8988T (cell line): ENCODE measurements at places on chromosomes 7 and 10.

GRCh38 chr7:150742286-150742968, 5.2 kb downstream of the GIMAP5 start:
- DNase-seq: no peak

GRCh38 chr7:42915356-42915755, 3.5 kb upstream of the C7orf25 start:
- no peak for DNase-seq

DNA sequence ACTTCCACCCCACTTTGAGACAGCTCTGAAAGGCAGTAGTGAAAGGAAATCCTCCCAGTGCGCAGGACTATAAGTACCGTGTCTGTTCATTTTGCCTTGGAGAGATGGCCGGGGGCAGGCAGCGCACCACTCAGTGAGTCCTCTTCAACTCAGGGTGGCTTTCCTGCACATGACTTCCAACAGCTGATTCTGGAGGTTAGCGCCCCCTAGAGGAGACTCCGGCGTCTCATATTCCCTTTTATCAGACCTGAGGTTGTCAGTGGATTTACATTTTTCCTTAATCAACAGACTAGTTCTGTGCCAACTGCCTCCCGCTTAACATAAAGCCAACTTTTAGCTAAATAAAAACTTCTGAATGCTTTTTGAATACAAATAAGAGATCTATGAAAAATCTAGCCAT, 101.0 kb downstream of the HERPUD2 start:
- DNase-seq: peak; percentile 20

GRCh38 chr10:71128311-71128980, 83.9 kb upstream of the UNC5B start:
- DNase-seq: no peak

DNA sequence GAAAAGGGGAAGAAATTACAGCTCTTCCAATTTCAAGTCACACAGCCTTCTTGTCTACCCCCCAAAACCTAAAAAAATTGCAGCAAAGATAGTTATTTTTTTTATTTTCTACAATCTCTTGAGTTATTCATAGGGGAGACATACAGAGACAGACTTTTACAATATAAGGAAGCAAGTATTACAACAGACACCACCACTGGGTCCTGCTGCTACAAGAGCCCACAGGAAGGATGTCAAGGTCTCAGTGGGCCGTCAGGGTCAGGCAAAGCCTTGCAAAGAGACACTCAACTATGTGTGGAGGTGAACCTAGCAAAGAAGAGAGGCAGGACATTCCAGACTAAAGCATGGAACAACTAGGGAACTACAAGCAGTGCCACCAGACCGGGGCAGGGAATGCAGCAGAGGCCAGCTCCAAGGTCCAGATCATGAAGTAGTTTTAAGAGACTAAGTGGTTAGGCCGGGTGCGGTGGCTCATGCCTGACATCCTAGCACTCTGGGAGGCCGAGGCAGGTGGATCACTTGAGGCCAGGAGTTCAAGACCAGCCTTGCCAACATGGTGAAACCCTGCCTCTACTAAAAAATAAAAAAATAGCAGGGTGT, 28.2 kb upstream of the ZCCHC24 start:
- no peak for DNase-seq

- no peak for DNase-seq
These were observed 1023.0 kb upstream of the SORCS1 start for GRCh38 chr10:108187408-108188012.

DNA sequence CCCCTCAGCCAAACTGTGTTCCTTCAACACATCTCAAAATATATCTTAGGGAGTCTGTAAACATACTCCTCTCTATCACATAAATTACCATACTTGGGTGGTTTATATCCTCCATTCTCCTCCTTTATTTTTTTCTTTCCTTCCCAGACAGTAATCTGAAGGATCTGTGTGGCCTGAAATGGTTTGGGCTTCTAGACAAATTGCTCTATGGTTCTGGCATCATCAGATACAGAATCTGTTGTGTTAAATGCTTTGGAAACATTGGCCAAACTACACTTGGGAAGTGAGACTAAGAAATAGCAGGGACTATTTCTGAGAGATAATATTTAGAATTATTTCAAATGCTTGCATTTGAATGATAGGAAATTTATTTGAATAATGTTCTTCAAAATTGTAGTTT, 353.0 kb upstream of the KCND2 start:
- no peak for DNase-seq

DNA sequence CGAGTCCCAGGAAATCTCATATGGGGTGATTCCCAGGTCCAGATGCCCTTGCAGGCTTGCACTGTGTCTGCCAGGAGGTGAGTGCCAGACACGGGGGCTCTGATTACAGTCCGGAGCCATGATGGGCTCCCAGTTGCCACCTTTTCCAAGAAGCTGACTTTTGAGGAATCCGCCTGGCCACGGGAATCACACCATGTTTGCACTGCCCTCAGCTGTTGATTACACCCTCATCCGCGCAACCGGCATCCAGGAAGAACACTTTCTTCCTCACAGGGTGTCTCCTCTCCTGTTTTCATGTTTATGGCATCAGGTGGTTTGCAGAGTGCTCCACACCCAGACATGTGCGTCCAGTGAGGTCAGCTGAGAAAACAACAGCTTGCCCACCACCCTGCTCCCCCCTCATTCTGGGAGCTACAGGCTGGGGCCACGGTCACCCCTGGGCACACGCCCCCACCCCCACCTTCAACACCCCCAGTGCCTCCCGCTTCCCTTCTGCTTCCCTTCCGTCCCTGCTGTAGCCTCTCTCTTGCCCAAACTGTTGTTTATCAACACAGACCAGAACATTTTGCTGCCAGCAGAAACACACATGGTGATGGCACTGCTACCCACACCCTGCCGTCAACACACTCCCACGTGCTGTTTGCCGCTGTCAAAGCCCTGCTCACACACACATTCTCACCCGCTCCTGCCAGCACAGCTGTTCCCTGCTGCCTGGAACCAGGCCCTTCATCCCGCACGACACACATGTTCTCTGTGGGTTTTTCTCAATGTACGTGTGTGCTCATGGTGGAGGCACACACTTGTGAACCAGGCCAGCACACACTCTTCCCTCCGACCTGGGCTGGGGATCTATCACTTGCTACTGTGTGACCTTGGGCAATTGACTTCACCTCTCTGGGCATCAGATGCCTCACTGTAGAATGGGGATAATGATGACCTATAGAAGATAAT, 35.8 kb downstream of the DDIT4 start:
- DNase-seq: no peak

- DNase-seq: no peak
These were observed 102.4 kb upstream of the FRMD4A start for GRCh38 chr10:14433147-14433546.

GRCh38 chr7:11168650-11169170, 195.0 kb downstream of the PHF14 start:
- DNase-seq: no peak

GRCh38 chr10:97154162-97154561, 31.6 kb downstream of the SLIT1 start:
- DNase-seq: no peak

DNA sequence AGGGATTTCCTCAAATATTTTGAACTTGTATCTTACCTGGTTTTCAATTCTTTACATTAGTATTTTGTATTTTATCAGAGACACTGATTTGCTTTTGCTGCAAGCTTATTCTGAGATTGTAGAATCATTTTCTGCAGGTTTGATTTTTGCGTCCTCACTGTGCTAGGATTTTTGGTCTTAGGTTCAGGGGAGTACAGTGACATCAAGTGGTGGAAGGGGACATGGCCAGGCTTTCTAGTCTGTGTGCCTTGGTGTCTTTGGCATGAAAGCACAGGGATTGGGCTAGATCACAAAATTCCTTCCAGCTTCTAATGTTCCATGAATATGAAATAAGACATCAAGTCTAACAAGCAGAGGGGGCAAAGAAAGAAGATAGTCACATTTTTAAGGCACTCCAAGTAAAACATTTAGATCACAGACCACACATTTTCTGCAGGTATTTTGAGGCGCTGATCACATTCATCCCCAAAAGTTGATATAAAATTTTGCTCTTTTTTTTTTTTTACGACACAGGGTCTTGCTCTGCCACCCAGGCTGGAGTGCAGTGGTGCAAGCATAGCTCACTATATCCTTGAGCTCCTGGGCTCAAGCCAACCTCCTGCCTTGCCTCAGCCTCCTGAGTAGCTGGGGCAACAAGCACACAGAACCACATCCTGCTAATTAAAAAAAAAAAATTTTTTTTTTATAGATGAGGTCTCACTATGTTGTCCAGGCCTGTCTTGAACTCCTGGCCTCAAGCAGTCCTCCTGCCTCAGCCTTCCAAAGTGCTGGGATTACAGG, 124.4 kb downstream of the PON1 start:
- DNase-seq: no peak

GRCh38 chr10:73225518-73225917, 21.5 kb downstream of the DNAJC9 start:
- DNase-seq: no peak

DNA sequence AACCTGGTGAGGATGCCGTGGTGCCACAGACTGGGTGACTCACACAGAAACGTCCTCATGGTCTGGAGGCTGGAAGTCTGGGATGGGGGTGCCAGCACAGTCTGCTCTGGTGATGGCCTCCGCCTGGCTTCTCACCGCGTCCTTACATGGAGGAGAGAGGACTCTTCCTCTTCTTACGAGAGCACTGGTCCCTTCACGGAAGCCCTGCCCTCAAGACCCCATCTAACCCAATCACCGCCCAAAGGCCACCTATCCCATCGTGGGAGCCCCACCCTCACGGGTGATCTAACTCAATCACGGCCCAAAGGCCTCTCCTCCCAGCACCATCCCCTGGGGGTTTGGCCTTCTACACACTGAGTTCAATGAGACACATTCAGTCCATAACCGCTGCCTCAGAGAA, 137.7 kb downstream of the PTPRN2 start:
- DNase-seq: no peak

- DNase-seq: peak; percentile 62
These were observed 69.6 kb downstream of the ATXN7L1 start for GRCh38 chr7:105806592-105807447.

- DNase-seq: no peak
These were observed 233.6 kb downstream of the SEMA3D start for GRCh38 chr7:84953234-84953633.

DNA sequence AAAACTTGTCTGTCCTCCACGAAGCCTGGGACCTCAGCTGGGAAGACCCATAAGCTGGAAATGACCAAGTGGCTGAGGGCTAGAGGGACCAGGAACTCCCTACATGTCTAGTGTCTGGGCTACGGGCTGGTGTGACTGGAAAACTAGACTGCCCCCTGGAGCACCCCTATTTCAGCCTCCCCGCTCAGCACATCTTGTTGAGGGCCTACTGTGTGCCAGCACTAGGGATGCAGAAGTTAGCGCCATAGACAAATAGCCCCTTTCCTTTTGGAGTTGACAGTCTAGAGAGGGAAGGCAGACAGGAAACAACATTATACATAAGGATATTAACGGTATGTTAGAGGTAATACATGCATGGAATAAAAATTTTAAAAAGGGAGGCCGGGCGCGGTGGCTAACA, 74.5 kb downstream of the TEX36 start:
- DNase-seq: no peak

DNA sequence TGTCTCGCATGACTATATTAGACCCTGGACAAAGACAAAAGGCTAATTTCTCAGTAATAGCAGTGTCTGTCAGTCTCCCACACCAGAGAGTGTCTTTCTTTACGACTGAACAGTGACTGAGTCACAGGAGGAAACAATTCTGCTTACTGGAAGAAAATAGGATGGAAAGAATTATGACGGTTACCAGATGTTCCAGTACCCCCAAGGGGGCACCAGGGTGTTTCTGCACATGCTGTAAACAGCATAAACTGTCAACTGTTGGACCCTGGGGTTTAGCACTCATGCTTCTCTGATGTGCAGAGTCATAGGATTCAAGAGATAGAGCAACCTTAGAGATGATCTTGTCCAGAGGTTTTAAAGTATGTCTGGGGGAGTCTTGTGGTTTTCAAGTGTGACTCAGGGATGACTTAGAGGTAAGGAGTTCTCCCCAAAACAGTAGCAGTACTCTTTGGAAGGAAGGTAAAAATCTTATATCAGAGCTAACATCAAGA, 291.7 kb downstream of the THSD7A start:
- DNase-seq: no peak

DNA sequence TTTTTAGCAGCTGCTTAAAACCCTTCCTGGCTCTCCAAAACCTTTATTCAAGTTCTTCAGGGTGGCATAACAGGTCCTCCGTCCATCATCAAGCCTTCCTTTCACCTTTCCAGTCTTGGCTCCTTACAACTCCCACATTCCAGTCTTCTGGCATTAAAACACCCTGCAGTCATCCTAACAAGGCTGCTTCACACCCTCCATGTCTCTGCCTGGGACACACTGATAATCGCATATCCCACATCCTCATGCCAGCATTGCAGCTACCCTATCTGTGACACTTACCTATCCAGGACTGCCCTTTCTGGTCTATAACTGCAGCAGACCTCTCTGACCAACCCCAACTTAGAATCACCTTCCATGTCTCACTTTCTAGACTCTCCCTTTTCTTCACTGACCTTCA, 2.6 kb upstream of the TLL2 start:
- DNase-seq: no peak

- no peak for DNase-seq
These were observed 106.7 kb downstream of the EBF3 start for GRCh38 chr10:129857242-129857960.

GRCh38 chr7:74475243-74475986, 21.7 kb downstream of the GTF2IRD1 start:
- no peak for DNase-seq

DNA sequence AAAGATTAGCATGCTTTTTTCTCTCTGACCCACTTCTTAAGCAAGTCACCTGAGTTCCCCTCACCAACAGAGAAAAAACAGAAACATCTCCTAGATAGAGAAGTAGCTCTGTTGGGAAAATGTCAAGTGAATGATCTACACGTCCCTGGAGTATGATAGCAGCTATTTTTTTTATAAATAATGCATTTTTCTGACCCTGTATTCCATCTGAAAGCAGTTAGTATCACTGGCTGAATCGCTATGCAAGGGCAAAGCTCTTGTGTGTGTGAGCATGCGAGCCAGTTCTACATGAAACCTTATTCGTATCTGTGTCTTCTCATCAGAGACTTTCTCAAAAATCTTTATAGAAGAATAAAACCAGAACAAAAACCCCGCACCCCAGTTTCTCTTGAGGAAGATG, 8.2 kb downstream of the ANKMY2 start:
- DNase-seq: no peak

DNA sequence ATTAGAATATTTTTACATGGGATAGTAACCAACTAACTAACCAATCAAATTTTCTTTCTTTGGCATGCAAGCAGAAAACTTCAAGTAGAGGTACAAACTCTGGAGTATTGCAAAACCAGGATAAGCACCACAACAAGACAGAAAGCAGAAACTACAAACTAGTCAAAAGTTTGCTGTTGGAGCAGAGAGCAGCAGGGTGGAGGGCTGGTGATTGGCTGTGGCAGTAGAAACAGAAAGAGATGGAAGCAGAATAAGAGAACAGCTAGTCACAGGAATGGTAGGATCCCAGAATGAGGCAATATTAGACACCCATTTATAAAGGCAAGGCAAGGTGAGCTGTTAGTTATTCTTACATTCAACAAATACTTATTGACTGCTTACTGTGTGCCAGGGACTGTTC, 6.8 kb upstream of the MACC1 start:
- DNase-seq: no peak

GRCh38 chr7:30975256-30975899, 11.6 kb downstream of the GHRHR start:
- no peak for DNase-seq
